ENCODE measurements at places on chromosomes 7 and 10.

DNA sequence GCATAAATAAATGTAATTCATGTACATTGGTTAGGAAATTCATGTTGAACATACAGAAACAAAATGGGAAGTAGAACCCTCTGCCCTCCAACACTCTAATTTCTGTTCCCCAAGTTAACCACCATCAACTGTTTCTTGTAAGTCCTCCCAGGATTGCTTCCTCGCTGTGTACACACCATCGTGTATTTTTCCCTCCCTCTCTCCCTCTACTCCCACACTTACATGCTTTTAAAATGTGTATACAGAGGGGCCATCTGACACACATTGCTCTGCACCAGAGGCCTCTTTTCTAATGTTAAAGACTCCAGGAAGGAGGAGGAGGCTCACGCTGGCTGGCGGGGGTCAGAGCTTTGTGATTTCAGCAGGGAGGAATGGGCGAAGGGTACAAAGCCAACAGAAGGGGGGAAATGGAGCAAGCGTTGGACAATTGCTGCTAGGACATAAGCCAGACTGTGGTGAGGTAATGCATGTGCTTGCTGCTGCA is 1.9 kb upstream of the EPHA1 start:
- DNase-seq = no peak

- no peak for DNase-seq
Measured at GRCh38 chr10:26741368-26741767, 43.9 kb downstream of the PDSS1 start.

- DNase-seq = no peak
Measured at GRCh38 chr7:131299074-131299473, 28.6 kb upstream of the MKLN1 start.

GRCh38 chr7:12554351-12554750 is 16.2 kb upstream of the SCIN start:
- DNase-seq = no peak

DNA sequence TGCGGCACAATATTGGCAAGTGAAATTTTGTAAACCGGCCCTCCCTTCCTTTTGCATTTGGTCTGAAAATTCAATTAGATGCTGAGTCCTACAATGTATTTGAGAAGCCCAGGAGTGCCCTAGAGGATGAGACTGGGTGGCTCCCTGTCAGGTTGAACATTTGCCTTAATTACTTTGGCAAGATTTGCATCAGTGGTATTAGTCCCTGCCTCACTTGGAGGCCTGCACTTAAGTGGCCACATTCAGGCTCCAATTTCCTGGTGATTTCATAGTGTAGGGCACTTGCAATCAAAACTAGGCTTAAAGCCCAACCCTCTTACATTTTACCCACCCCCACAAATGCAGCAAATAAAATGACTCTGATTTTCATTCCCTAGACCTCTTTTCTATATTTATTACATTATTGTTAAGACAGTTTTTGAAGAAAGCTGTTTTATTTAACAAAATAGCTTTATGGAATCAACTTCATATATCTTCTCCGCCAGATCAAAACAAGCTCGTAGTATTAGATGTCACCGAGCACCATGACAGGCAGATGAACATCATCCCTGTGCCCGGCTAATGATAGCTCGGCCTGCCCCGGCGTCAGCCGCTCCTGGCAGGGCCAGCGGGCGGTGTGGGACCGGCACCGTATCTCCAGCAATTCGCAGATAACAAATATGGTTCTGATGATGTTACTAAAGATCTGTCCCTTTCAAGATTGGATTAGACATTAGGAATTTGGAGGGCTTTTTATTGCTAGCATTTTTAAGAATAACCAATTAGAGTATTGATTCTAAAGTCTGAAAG is 73.6 kb downstream of the EGFR start:
- no peak for DNase-seq

DNA sequence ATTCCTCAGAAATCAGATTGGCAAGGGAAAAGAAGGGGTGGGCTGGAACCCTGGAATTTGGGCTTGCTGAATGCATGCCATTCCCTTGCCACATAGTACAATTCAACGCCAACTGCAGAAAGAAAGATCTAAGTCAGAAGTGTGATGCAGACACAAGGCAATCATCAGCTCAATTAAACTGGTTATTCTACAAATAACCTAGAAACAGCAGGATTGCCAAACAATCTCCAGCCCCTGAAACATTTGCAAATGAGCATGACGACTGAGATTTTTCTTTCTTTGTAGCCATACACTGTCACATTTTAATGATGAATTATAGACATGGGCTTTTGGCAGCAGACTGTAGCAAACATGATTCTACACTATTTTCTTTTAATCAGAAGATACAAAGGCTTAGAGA is 16.5 kb upstream of the CREB5 start:
- DNase-seq = no peak

GRCh38 chr10:133279326-133280226 is 2.9 kb upstream of the ADAM8 start:
- DNase-seq = no peak

DNA sequence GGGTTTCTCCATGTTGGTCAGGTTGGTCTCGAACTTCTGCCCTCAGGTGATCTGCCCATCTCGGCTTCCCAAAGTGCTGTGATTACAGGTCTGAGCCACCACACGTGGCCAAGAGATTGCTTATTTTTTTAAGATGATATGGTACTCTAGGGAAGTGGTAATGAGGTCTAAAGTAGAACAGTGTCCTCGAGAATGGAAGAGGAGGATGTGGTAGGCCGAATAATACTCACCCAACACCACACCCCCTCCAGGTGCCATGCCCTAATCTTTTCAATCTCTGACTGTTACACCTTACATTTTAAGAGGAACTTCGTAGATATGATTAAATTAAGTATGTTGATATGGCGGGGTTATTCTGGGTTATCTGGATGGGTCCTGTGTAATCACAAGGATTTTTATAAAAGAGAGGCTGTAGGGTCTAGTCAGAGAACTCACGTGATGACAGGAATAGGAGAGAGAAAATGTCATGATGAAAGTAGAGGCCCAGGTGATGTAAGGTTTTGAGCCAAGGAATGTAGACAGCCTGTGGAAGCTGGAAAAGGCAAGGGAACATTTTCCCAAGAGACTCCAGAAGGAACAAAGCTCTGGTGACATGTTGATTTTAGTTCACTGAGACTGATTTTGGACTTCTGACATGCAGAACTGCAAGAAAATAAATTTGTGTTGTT is 29.5 kb downstream of the CDK13 start:
- no peak for DNase-seq

DNA sequence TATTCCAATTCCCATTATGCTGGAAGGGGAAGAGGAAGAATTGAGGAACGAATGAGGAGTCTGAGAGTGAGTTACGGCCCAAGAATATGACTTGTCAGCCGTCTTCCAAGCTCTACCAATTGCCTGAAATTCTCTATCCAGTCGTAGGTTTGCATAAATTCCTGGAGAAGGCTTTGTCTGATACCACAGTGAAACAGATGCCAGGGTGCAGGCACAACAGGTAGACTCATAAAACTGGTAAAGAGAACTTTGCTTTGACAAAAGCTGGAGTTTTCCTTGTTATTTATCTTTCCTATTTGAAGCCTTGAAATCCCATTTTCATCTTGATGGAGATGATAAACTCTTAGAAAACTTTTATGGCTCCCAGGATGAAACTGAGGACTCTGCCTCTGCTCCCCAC is 251.2 kb downstream of the KCNMA1 start:
- no peak for DNase-seq

- no peak for DNase-seq
Measured at GRCh38 chr7:132991615-132992587, 90.0 kb downstream of the CHCHD3 start.

GRCh38 chr7:151891182-151891581 is 14.3 kb upstream of the PRKAG2 start:
- no peak for DNase-seq

- DNase-seq = no peak
Measured at GRCh38 chr10:1411956-1412355, 325.4 kb downstream of the ADARB2 start.

GRCh38 chr10:23535381-23535780 is 96.5 kb downstream of the OTUD1 start:
- no peak for DNase-seq

- DNase-seq = no peak
Measured at GRCh38 chr7:141612861-141613260, 61.7 kb downstream of the AGK start.

DNA sequence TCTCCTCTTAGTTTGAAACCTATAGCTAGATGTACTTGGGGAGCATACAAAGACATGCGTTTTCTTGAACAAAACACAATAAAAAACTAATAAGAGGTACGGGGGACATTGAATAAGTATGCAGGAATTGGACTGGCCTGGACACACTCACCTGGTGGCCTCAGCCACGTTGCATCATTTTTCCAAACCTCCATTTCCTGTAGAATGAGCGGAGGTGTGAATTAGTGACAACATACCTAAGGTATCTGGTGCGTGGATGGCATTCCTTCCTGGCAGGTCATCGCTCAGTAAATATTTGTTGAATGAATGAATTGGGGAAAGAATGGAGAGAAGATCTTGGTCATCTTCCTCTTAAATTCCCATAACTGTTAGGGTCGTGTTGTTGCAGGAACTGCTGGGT is 103.2 kb upstream of the CTBP2 start:
- peak; percentile 13 for DNase-seq

DNA sequence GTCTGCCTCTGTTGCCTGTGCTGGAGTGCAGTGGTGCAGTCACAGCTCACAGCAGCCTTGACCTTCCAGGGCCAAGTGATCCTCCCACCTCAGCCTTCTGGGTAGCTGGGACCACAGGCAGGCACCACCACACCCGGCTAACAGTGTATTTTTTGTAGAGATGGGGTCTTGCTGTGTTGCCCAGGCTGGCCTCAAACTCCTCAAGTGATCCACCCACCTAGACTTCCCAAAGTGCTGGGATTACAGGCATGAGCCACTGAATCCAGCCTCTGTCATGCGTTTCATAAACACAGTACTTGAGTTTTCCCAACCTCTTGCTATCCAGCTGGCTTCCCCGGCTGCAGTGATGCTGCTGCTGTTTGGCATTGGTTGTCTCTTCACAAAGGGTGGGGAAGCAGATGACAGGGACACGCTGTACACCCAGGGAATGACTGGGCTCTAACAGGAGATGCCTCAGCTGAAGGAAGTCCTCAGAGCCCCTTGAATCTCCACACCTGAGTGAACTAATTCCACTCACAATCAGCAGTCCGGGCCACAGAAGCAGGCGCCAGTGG is 191.5 kb downstream of the DIP2C start:
- no peak for DNase-seq

- DNase-seq = no peak
Measured at GRCh38 chr10:126669168-126669567, 1.3 kb downstream of the C10orf90 start.

- no peak for DNase-seq
Measured at GRCh38 chr7:3297105-3297819, 3.8 kb upstream of the SDK1 start.

- DNase-seq = no peak
Measured at GRCh38 chr7:42982604-42983115, 50.5 kb downstream of the MRPL32 start.

DNA sequence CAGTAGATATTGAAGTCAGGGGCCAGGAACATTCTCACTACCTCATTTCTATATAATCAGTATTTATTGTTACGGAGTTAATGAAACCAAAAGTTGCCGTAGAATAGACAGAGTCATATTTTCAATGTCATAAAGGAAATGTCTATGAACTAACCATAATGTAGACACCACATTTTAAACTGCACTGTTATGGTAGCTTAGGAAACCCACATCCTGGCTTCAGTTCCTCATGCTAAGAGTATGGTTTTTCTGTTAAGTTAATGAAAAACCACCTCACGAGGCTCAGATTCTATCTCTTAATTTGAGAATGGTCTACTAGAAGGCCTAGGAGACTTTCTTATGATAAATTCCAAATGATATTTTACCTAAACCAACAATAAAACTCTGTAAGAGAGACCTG is 166.5 kb downstream of the TMEM26 start:
- no peak for DNase-seq

DNA sequence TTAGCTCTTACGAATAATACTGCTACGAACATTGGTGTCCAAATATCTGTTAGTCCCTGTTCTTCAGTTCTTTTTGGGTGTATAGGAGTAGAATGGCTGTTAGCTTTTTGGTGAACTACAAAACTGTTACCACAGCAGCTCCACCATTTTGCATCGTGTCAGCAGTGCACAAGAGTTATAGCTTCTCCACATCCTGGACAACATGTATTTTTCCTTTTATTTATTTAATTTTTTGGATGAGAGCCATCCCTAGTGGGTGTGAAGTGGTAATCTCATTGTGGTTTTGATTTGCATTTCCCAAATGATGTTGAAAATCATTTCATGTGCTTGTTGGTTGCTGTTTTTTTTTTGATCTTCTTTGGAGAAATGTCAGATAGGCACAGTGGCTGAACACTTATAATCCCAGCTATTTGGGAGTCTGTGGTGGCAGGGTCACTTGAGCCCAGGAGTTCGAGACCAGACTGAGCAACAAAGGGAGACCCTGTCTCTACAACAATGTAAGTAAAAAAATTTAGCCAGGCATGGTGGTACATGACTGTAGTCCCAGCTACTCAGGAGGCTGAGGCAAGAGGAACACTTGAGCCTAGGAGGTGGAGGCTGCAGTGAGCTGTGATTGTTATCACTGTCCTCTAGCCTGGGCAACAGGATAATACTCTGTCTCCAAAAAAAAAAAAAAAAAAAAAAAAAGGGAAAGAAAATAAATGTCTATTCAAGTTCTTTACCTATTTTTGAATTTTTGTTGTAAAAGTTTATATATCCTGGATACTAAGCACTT is 31.7 kb downstream of the TRIM24 start:
- no peak for DNase-seq
